ENCODE measurements at places on chromosomes 2 and 18.
A peak's percentile ranks its signal among the peaks of the same experiment; 100 is the strongest.

DNA sequence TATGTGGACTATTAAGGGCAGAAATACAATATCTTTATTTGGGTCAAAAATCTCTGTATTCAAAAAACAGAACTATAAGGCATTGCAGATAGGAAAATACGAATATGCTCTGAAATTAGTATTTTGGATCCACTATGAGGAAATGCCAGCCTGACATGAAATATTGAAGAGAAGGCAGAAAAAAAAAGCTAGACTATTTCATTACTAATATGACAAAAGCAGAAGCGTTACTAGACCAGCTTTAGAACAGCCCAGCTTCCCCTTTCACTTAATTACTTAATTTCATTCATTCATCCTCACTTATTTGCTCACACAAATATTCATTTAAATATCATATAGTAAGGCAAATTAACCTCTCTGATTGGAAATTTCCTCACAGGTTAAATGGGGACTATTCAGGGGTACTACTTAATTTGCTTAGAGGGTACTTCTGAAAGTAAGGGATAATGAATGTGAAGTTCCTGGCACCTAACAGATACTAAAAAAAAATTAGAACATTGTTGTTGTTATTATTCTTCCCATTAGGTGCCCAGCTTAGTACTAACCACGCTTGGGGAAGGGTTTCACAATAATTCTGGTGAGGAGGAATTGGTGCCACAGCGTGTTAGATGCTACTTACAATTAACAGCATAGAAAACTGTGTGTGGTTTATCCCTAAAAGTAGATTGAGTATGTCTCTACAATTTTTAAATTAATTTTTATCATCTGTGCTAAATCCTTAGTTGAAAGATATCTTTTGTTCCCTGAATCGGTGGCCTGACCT lies 71.1 kb upstream of the CTLA4 start:
- no peaks in the 10 kb centered on the region for H3K27me3 ChIP-seq
- no peak for DNase-seq
- no peaks in the 10 kb centered on the region for H3K4me1 ChIP-seq
- H3K27ac ChIP-seq, result no peak overlapping the region

- no peaks in the 10 kb centered on the region for H3K4me1 ChIP-seq
- no peaks in the 10 kb centered on the region for H3K36me3 ChIP-seq
- no peaks in the 10 kb centered on the region for H3K27me3 ChIP-seq
- H3K4me3 ChIP-seq, result no peak overlapping the region
- no peak overlapping the region for H3K27ac ChIP-seq
These were observed 32.6 kb downstream of the LAMA3 start for GRCh38 chr18:23721696-23722480.

DNA sequence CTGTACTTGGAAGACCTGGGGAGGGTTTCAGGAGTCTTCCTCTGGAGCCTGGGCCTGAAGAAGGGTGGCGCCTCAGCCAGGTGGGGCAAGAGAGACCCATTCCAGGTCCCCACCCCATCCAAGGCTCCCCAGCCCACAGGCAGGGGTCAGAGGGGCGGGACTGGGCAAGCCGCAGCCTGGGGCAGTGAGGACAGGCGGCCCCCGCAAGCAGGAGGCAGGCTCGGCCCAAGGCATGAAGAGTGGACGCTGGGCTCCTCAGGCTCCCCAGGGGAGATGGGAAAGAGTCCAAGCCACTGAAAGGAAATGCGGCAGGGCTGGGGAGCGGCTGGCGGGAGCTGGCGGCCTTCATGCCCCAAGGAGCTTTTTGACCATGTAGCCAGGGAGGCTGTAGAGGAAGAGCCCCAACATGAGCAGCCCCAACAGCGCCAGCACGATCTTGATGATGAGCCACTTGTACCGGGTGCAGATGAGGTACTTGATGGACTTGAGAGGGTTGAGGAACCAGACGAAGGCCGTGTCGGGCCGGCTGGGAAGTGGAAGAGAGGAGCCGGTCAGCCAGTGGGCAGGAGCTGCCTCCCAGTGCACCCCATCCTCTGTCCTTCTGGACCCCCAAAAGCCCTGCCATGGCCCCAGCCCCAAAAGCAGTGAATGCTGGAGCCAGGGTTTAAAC lies 20.1 kb downstream of the OTOF start:
- no peaks in the 10 kb centered on the region for H3K4me1 ChIP-seq
- H3K27ac ChIP-seq, result no peak overlapping the region
- DNase-seq, result no peak
- H3K4me3 ChIP-seq, result no peak overlapping the region

DNA sequence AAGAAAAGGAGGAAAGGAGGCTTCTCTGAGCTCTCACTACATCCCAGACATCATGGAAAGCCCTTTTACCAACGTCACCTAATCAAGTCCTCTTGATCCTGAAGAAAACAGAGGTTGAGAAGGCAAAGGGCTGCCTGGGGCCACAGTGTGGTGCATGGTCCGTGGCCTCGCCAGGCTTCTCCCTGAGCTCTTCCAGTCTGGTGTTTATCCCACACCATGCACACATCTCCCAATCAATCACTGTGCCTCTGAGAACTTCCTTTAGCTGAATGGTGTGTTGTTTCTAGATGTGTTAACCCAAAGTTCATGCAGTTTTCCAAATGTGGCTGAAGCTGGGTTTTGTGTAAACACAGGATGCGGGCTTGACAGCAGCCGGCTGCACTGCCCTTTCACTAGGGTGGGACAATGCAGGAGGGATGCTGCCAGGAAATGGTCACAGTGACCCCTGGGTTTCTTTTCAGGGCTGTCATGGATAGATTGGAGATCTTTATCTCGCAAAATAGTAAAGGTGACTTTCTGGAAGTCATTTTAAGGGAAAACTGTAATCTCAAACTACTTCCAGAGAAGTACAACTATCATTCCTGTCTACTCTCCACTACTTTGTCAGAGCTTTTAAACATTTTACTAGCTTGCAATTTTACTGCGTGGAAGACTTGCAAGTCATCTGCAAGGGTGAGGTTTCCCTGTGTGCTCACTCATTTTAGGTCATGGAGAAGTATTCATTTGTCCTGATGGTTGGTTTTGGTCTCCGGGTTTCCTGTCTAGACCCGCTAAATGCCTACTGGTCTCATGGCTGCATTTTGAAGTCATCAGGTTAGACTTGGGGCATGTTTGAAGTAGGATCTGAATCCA lies 54.6 kb downstream of the IL1R2 start:
- H3K27ac ChIP-seq, result no peak overlapping the region
- no peak for DNase-seq
- H3K36me3 ChIP-seq, result no peaks in the 10 kb centered on the region
- no peaks in the 10 kb centered on the region for H3K27me3 ChIP-seq
- H3K4me1 ChIP-seq, result peaks cover 41% of the 10 kb centered on the region

DNA sequence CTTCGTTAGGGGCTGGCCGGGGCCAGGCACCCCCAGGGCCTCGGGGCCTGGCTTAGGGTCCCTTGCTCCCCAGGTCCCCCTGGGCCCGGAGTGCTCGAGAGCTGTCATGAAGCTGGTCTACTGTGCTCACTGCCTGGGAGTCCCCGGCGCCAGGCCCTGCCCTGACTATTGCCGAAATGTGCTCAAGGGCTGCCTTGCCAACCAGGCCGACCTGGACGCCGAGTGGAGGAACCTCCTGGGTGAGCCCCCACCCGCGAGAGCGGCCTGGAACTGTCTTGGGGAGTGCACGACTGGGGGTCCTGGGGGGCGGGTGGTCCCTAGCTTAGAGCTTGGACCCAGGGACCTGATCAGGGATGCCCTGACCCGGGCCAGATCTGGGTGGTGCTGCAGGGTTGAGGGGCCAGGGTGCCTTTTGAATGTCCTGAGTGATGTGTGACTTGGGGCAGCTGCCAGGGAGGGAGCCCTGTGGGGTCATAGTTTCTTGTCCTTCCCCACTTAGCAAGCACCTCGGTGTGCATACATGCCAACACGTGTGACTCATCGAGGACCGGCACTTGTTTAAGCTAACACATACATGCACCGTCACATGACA lies 27.9 kb downstream of the GPC1 start:
- no peaks in the 10 kb centered on the region for H3K27me3 ChIP-seq
- H3K36me3 ChIP-seq, result no peaks in the 10 kb centered on the region
- H3K4me3 ChIP-seq, result no peak overlapping the region

- no peak overlapping the region for H3K27ac ChIP-seq
- H3K27me3 ChIP-seq, result no peaks in the 10 kb centered on the region
- H3K4me1 ChIP-seq, result no peaks in the 10 kb centered on the region
- no peak for DNase-seq
- H3K4me3 ChIP-seq, result no peak overlapping the region
- peaks cover 13% of the 10 kb centered on the region for H3K36me3 ChIP-seq
These were observed 49.0 kb upstream of the TFCP2L1 start for GRCh38 chr2:121333834-121334558.

DNA sequence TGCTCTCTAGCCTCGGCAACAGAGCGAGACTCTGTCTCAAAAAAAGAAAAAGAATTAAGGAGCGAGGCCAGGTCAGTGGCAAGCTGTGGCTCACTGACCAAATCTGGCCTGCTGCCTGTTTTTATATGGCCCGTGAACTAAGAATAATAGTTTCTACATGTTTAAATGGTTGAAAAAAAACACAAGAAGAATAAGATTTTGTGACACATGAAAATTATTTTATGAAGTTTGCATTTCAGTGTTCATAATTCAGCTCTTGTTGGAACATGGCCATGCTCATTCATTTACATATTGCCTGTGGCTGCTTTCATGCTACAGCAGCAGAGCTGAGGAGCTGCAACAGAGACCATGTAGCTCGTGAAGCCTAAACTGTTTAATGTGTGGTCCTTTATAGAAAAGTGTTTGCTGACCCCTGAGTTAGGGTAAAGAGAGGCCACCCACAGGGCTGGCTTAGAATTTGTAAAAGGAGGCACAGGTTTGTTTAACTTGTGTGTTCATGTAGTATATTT lies 59.5 kb downstream of the MFSD6 start:
- no peak overlapping the region for H3K4me3 ChIP-seq
- H3K27me3 ChIP-seq, result no peaks in the 10 kb centered on the region
- peak overlapping the region; percentile 72 for H3K27ac ChIP-seq
- DNase-seq, result no peak
- peaks cover 40% of the 10 kb centered on the region for H3K4me1 ChIP-seq

GRCh38 chr18:34358923-34359322 lies 134.2 kb upstream of the NOL4 start:
- H3K27me3 ChIP-seq, result no peaks in the 10 kb centered on the region
- no peak overlapping the region for H3K27ac ChIP-seq
- no peaks in the 10 kb centered on the region for H3K4me1 ChIP-seq

- no peak for DNase-seq
- H3K4me1 ChIP-seq, result no peaks in the 10 kb centered on the region
- no peak overlapping the region for H3K27ac ChIP-seq
- no peaks in the 10 kb centered on the region for H3K27me3 ChIP-seq
- H3K36me3 ChIP-seq, result no peaks in the 10 kb centered on the region
These were observed 153.0 kb downstream of the KLHL29 start for GRCh38 chr2:23537991-23538390.

DNA sequence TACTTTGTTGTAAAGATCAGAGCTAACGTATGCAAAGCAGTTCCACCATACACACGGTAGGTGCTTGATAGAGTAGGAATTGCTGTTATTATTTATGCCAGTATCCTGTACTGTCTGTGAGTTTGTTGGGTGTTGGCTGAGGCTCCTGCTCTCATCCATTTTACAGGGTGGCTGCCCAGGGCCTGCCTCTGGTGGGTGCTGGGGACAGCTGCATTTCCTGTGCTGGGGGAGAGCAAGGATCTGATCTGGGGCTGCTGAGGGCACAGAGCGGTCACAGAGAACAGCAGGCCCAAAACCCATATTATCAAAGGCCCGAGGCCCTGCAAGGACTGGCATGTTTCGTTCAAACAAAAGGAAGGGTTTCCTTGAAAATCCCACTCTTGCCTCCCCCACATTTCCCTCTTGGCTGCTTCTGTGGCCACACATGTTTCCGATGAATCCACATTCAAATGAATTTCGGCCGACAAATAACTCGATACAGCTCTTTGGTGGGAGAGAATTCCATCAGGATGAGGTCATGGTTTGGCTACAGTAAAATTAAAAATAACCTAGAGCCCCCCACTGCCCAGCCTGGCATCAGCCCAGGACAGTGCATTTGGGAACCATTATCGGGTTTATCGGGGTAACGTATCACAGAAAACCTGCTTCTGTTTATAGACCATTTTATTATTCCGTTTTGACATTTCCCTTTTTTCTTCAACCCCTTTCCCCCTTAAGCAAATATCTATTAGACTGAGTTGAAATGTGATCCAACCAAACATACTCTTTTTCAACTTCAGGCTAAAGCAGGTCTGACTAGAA lies 143.4 kb downstream of the CYRIA start:
- no peak overlapping the region for H3K4me3 ChIP-seq
- no peak overlapping the region for H3K27ac ChIP-seq
- DNase-seq, result no peak
- no peaks in the 10 kb centered on the region for H3K27me3 ChIP-seq
- no peaks in the 10 kb centered on the region for H3K4me1 ChIP-seq
- no peaks in the 10 kb centered on the region for H3K36me3 ChIP-seq

GRCh38 chr2:234998404-234999211 lies 46.8 kb downstream of the SH3BP4 start:
- no peak for DNase-seq
- H3K4me3 ChIP-seq, result no peak overlapping the region
- no peaks in the 10 kb centered on the region for H3K36me3 ChIP-seq
- H3K27ac ChIP-seq, result no peak overlapping the region
- H3K27me3 ChIP-seq, result no peaks in the 10 kb centered on the region

DNA sequence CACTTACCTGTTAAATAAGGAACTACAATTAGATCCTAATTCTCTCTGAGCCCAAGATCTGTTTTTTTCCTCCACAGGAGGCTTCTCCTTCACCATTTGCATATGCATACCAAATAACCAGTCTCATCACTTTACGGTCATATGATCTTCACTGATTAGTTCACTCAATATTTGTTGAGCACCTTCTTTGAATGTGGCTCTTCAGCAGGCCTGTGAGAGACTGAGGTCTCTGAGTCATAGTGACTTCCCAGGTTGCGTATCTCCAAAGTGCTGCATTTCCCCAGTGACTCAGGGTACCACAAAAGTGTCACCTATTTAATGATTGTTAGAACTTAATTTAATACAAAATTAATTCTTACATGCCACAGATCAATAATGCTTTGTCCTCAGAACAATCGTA lies 108.8 kb upstream of the TRIB2 start:
- no peaks in the 10 kb centered on the region for H3K27me3 ChIP-seq
- no peak overlapping the region for H3K27ac ChIP-seq

DNA sequence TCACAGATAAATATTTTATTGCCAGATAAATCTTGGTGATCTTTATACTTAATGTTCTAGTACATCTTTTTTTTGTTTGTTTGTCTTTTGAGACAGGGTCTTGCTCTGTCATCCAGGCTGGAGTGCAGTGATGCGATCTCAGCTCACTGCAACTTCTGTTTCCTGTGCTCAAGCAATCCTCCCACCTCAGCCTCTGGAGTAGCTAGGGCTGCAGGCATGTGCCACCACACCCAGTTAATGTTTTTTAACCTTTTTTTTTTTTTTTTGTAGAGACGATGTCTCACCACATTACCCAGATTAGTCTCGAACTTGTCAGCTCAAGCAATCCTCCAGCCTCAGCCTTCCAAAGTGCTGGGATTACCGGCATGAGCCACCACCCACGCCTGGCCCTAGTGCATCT lies 9.1 kb upstream of the C1GALT1C1L start:
- H3K27me3 ChIP-seq, result no peaks in the 10 kb centered on the region
- no peaks in the 10 kb centered on the region for H3K4me1 ChIP-seq
- DNase-seq, result no peak
- no peaks in the 10 kb centered on the region for H3K36me3 ChIP-seq
- no peak overlapping the region for H3K27ac ChIP-seq
- H3K4me3 ChIP-seq, result no peak overlapping the region

- no peaks in the 10 kb centered on the region for H3K36me3 ChIP-seq
- no peaks in the 10 kb centered on the region for H3K27me3 ChIP-seq
- no peak overlapping the region for H3K4me3 ChIP-seq
- H3K27ac ChIP-seq, result no peak overlapping the region
- H3K4me1 ChIP-seq, result no peaks in the 10 kb centered on the region
- DNase-seq, result no peak
These were observed 155.3 kb downstream of the DPP4 start for GRCh38 chr2:161918692-161919091.

All from heart left ventricle (tissue), 16 donors.